GM03348 (cell line): ENCODE measurements at places on chromosomes 4 and X.

DNA sequence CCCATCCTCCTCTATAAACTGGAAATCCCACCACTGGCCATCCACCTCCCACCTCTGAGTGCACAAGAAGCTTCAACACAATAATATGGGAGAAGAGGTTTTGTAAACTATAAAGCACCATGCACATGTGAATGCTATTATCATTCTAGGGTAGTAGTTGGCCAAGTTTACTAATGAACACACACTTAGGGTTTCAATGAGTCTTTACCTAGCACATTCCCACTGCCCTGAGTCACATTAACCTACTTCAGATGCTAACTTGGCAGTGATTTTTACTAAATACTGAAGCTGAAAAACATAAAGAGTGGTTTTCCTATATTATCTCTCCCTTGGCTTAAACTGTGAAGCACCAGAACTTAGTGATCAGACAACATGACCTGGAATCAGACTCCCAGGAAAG, 93.9 kb downstream of the SH3KBP1 start:
- no peak for DNase-seq

- DNase-seq, result no peak
Observed at GRCh38 chr4:1515763-1516162, 109.5 kb upstream of the NKX1-1 start.

DNA sequence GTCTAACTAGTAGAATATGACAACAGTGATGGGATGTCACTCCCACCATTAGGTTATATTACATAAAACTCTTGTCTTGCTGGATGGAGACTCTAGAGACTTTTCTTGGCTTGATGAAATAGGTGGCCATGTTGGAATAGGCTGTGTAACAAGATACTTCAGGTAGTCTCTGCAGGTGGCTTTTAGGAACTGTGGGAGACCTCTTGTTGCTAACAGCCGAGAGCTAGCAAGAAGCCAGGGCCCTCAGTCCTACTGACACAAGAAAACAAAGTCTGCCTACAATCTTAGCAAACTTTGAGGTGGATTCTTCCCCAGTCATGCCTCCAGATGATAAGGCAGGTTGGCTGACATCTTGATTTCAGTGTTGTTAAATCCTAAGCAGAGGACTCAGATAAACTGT, 72.5 kb downstream of the GNL3L start:
- DNase-seq, result no peak

GRCh38 chr4:80226094-80226493, 28.8 kb downstream of the PRDM8 start:
- no peak for DNase-seq

GRCh38 chr4:70718811-70719604, 2.8 kb upstream of the RUFY3 start:
- no peak for DNase-seq

- DNase-seq, result no peak
Observed at GRCh38 chr4:150950657-150951288, 64.3 kb downstream of the LRBA start.
